MG63 (cell line): ENCODE measurements at places on chromosomes 16 and 17. TPM values are rescaled to one million over a fixed set of nuclear protein-coding genes. Genes with fewer than 3 reads are reported as not detected.

Gene MVP
- total RNA-seq: 77.1 and 147 TPM in 2 replicates

Gene KRT32
- total RNA-seq: 0.72 TPM in 1 of 2 replicates, not detected in the other

Gene TEX14
- 0.03 TPM in 1 of 2 replicates, not detected in the other for total RNA-seq

Gene SSTR5
- not detected in 2 replicates for total RNA-seq

Gene CHMP6
- total RNA-seq: 65.4 and 74.3 TPM in 2 replicates

Gene ACAP1
- 0.20 TPM in 1 of 2 replicates, not detected in the other for total RNA-seq

Gene HOXB7
- 9.8 and 30.6 TPM in 2 replicates for total RNA-seq

Gene ADAD2
- total RNA-seq: not detected in 2 replicates

Gene CFAP119
- 4.1 and 9.1 TPM in 2 replicates for total RNA-seq

Gene PTX4
- not detected in 2 replicates for total RNA-seq

Gene ZNF597
- 0.03 and 0.62 TPM in 2 replicates for total RNA-seq

Gene CD300A
- total RNA-seq: not detected in 2 replicates

Gene HS3ST3A1
- 1.2 and 3.0 TPM in 2 replicates for total RNA-seq

Gene TRAPPC2L
- total RNA-seq: 34.4 and 35.6 TPM in 2 replicates

Gene SPATA33
- 6.6 and 13.7 TPM in 2 replicates for total RNA-seq

Gene IRX5
- 16.7 and 26.4 TPM in 2 replicates for total RNA-seq

Gene KRTAP16-1
- total RNA-seq: not detected in 2 replicates

Gene CXCL16
- 1.8 and 3.7 TPM in 2 replicates for total RNA-seq

Gene CDRT15
- total RNA-seq: not detected in 2 replicates

Gene KRTAP3-2
- total RNA-seq: not detected in 2 replicates

Gene C17orf67
- 0.63 TPM in 1 of 2 replicates, not detected in the other for total RNA-seq

Gene CES5A
- not detected in 2 replicates for total RNA-seq

Gene C17orf50
- total RNA-seq: not detected in 2 replicates

Gene TP53TG3D
- not detected in 2 replicates for total RNA-seq

Gene CCL1
- total RNA-seq: not detected in 2 replicates

Gene ASPHD1
- 48.3 and 73.0 TPM in 2 replicates for total RNA-seq

Gene TPPP3
- total RNA-seq: not detected in 2 replicates

Gene PYY
- not detected in 2 replicates for total RNA-seq

Gene ANKRD40CL
- total RNA-seq: not detected in 2 replicates

Gene PCTP
- 11.3 and 21.4 TPM in 2 replicates for total RNA-seq

Gene KPNA2
- 187 and 211 TPM in 2 replicates for total RNA-seq

Gene PPP1R1B
- total RNA-seq: not detected in 2 replicates

Gene SAMD14
- total RNA-seq: not detected in 2 replicates
